ENCODE measurements at places on chromosomes 6 and 20. TPM values are rescaled to one million over a fixed set of nuclear protein-coding genes. Genes with fewer than 3 reads are reported as not detected.

DNA sequence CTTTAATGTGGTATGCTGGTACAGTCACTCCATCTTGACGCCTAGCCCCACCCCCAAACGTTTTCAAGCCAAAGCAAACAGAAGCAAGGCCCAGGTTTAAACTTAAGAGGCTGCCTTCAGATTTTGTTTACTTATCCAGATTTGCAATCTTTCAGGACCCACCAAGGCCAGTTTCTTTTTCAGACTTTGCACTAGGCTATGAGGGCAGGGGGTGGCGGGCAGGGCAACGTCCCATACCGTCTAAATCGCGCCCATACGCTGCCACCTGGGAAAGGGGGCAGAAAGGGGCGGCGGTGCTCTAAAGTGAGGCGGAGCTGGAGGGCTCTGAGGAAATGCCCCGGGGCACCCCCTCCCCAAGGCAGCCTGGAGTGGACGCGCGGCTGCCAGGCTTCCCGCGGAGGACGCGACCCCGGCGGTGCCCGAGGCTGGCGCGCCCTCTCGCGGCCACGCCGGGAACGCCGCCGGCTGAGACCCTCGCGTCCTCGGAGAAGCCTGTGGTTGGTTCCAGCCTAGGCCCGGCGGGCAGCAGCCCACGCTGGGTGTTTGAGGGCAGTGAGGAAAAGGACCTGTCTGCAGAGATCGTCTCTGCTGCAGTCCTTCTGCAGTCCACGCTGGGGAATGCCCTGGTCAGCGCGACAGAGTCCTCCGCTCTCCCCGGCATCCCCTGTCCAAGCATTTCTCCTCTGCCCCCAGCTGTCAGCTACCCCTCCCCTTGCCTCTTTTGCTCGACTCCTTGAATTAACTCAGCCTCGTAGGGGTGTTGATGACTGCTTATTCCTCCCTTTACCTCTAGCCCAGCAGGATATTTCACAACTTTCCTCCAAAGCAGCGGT lies 129.2 kb upstream of the PRND start:
- peak; percentile 45 for DNase-seq
- peaks cover 16% of the 10 kb centered on the region for H3K27me3 ChIP-seq
- peak overlapping the region; percentile 30 for H3K4me3 ChIP-seq
- H3K4me1 ChIP-seq, result peaks cover 4% of the 10 kb centered on the region
- H3K27ac ChIP-seq, result no peak overlapping the region
- H3K36me3 ChIP-seq, result no peaks in the 10 kb centered on the region

DNA sequence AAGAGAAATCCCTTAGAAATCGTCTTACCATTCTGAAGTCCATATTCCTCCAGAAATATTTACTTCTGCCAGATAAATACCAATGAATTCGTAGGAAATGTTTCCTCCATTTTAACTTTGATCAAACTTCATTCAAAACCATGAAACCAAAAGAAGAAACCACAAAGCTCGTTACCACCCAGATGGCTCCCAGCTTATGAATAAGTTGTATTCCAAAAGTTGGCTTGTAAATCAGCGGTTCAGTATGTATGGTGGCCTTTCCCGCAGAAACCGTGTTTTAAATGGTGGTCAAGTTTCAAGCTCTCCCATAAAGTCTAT lies 73.6 kb upstream of the RIPOR2 start:
- H3K4me3 ChIP-seq, result no peak overlapping the region
- H3K36me3 ChIP-seq, result no peaks in the 10 kb centered on the region
- H3K27me3 ChIP-seq, result no peaks in the 10 kb centered on the region
- peaks cover 46% of the 10 kb centered on the region for H3K4me1 ChIP-seq
- no peak overlapping the region for H3K27ac ChIP-seq
- DNase-seq, result no peak

HLA-DQB2 gene
- 12.2 TPM for polyA plus RNA-seq

DNA sequence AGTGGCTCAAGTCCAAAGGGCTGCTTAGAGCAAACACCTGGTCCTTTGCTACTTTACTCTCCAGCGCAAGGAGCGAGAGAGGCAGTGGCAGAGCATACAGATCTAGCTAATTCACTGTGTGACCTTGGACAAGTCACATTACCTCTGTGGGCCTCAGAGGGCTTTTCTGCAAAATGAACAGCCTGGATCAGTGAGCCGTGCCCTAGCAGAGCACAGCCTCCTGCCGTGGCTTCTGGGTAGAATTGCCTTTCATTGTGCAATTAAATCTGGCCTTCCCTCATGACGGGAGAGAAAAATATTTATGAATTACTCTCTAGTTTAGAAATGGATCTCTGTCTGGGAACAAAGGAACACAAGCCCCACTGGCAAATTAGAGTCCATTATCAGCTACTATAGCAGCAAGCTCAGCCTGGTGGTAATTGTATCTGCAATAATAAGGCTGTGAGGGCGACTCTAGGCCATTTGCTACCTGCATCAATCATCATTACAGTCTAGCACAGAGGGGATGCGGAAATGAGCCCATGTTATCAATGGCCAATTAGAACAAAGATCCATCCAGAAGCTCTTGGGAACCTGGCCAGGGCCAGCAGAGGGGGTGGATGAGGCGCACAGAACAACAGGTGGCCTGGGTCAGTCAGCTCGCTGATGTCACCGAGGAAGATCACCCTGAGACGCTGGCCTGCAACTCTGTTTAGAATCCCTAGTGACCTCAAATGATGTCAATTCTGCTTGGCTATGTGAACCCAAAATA lies 114.2 kb upstream of the LY86 start:
- H3K27me3 ChIP-seq, result no peaks in the 10 kb centered on the region
- no peak for DNase-seq
- H3K4me1 ChIP-seq, result no peaks in the 10 kb centered on the region
- no peak overlapping the region for H3K4me3 ChIP-seq
- H3K36me3 ChIP-seq, result no peaks in the 10 kb centered on the region

- H3K27ac ChIP-seq, result no peak overlapping the region
- H3K27me3 ChIP-seq, result no peaks in the 10 kb centered on the region
Observed at GRCh38 chr6:162200041-162200440, 527.5 kb downstream of the PRKN start.

- DNase-seq, result no peak
- no peak overlapping the region for H3K4me3 ChIP-seq
- H3K4me1 ChIP-seq, result no peaks in the 10 kb centered on the region
- no peaks in the 10 kb centered on the region for H3K36me3 ChIP-seq
- H3K27ac ChIP-seq, result no peak overlapping the region
Observed at GRCh38 chr6:6256886-6257285, 63.6 kb downstream of the F13A1 start.

- H3K4me3 ChIP-seq, result no peak overlapping the region
- H3K27ac ChIP-seq, result no peak overlapping the region
- DNase-seq, result no peak
- no peaks in the 10 kb centered on the region for H3K36me3 ChIP-seq
- H3K27me3 ChIP-seq, result peaks cover 46% of the 10 kb centered on the region
Observed at GRCh38 chr6:106085692-106085983, 498 bp upstream of the PRDM1 start.

Data from thymus (tissue), 14 donors.